ENCODE measurements at places on chromosomes 11 and 22.

DNA sequence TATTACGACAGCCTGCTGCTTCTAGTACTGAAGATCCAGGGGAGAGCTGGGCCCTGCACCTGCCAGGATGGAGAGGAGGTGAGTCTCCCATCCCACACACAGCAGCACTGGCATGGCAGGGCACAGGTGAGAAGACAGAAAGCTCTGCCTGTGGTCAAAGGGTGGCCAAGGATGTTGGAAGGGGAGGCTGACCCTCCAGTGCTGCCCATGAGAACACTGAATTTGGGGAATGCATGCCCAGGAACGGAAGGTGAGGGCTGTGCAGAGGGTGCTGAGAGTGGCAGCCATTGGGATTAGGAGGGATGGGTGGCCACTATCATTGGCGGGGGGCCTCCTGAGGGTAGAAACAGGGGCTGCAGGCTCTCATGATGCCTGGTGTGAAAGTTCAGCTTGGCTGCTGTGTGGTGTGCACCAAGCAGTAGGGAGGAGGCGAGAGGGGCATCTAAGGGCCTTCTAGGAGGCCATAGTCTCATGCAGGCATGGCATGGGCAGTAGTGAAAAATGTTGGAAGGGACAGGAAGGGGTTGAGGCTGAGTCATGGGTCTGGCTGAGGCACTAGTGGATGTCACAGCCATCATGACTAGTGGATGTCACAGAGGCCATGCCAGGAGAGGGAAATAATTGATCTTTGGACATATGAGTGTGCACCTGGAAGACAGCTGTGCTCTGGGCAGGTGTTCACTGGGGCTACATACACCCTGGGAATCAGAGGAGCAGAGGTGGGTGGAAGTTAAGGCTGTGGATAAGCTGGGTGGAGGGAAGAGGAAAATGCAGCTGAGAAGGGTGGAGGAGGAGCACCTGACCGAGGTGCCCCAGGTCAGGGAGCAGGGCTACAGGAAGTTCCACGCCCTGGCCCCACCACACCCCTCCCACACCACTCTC lies 2.5 kb upstream of the LRRC74B start:
- DNase-seq = no peak

- peak; percentile 2 for DNase-seq
These were observed 1.1 kb upstream of the DDX6 start for GRCh38 chr11:118791961-118792569.

- no peak for DNase-seq
These were observed 2.1 kb upstream of the LZTR1 start for GRCh38 chr22:20979940-20980453.

DNA sequence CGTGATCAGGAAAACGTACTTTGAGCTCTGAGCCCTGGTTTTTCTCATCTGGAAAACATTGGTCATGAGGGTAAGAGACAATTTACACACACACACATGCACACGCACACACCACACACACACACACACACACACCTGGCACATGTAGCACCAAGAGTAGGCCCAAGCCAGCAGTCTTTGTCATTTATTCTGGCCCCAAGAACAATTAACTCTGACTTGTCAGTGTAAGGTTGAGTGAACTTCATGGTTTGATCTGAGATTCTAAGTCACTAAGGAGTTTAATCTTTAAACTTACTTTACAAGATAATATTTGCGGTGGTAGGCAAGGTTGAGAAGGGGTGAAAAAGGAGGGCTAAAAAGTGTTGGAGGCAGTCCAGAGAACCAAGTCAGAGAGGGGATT lies 44.1 kb downstream of the MMP20 start:
- DNase-seq = no peak

- DNase-seq = no peak
These were observed 418 bp downstream of the ACO2 start for GRCh38 chr22:41469218-41469851.

GRCh38 chr11:12120031-12121008 lies 9.9 kb downstream of the MICAL2 start:
- no peak for DNase-seq

DNA sequence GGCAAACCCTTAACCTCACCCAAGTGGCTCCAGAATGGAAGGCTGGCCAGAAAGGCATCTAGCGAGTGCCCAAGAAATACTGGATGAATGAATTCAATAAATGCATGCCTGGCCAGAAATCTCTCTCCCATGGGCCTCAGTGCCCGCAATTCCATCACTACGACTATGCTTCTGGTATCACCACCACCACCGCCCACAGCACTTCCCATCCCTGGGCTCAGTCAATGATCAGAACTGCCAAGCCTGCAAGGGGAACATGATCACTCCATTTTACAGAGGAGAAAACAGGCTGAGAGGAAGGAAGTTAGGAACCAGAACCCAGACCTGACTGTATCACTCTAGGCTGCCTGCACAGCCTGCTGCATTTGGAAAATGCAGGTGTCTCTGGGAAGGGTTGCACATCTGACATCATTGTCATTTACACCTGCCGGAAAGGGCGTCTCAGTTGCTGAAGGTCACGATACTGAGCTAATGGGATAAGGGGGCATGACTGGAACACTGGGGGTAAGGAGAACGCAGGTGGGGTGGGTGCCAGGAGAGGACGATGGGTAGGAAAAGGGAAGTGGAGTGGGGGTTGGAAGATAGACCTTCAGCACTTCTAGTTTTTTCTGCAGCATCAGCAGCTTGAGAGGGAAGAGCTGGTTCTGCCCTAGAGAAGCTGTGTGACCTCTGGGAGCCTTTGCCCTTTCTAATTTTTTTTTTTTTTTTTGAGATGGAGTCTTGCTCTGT lies 3.2 kb downstream of the GPR152 start:
- DNase-seq = no peak

DNA sequence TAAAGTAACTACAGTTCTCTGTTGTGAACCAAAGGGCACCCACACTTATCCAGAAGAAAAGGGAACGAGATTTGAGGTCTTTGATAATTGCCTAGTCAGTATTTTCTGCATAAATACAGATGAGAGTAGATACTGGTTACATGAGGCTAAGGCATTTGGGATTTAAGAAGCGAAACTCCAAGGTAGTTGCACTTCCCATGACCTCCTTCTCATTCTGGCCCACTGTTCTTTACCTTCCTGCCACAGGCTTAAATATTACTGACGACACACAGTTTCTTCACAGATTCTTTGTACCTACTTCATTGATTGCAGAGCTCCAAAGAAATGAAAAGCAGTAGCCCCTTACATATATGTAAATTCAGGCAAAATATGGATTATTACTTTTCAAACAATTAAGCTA lies 915.3 kb downstream of the LRRC4C start:
- no peak for DNase-seq

GRCh38 chr11:1077417-1078119 lies 2.9 kb downstream of the MUC2 start:
- DNase-seq = no peak

GRCh38 chr11:83511646-83512045 lies 225.5 kb upstream of the CCDC90B start:
- DNase-seq = no peak

DNA sequence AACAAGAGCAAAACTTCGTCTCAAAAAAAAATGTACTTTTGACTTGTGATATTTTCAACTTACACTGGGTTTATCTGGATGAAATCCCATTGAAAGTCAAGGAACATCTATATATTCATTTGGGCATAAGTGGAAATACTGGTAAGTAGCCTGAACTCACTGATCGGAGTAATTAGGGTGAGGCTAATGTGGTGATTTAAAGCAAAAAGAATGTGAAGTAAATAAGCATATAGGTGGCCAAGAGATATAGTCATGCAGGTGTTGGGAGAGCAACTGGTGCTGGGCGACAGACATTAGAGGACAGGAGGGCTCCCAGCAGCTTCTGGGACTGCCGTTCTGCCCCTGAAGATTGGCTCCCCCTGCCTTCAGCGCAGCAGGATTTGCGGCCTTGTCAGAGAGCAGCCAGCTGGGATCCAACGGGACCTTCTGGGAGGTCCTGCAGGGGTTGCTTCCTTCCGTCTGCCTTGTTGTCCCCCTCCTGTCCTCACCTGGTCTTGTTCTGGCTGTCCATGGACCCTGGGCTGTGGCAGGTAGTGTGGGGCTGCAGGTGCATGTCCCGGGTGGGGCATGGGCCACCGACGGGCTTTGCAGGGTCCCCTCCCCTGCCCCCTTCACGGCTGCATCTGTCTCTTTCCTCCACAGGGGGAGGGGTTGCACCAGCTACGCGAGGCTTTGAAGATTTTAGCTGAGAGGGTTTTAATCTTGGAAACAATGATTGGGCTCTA lies 14.1 kb downstream of the RHBDD3 start:
- DNase-seq = no peak

DNA sequence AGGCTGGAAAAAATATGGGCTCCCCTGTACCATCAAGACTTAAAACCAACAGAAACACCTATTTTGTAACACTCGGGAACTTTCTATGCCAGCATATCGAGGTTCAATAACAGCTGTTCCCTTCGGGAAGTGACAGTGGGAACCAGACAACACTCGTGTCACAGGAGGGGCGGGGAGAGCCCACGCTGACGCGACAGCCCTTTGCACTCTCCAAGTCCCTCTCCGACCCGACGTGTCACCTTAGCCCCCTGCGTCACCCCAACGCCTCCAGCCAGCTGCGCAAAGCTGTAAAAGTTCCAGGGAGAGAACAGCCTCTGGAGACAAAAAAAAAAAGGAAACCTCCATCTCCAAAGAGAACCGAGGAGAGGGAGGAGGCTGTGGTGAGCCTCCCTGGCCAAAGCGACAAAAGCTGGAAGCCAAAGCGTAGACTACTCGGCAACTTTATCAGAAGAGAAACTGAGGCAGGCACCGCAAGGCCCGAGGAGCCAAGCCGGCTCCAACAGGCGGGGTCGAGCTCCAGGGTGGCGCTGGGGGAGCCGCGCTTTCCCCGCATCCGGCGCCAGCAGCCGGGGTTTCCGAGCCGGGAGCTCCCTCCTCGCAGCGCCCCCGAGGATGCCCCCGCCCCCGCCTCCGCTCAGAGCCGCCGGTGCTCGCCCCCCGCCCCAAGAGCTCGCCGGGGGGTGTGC lies 751 bp downstream of the ARFGAP3 start:
- DNase-seq = no peak

DNA sequence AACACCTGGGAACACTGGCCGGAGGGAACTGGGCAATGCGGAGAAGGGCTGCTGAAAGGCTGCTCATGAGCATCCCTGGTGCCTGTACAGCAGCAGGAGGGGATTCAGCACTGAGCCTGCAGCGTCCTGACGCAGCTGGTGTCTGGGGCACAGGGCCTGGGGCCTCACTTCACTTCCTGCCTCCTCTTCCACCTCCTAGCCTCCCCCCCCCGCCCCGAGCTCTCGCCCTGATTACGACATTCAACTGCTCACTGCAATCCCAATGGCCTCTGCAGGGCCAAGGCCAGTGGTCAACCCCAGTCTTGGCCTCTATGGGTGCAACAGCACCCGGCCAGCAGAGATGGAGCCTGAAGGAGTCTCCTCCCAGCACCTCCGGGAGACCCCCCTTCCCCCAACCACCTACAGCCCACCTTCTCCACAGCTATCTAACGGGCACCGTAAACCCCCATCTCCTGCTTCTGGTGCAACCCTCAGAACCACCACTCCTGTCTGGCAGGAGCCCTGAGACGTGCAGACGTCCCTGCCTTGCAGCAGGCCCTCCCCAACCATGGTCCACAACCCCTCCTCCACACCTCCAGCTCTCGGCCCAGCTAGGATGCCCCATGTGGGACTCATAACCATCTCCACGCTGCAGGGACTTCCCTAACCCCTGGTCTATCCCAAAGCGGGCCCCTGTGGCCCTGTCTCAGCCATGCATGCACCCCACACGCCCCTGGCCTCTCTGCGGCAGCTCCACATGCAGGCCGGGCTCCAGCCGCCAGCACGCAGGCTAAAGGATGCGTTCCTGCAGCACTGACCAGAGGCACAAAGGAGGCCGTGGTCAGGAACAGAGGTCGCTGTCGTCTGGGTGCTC lies 38.2 kb downstream of the BRD1 start:
- DNase-seq = no peak

- DNase-seq = no peak
These were observed 378.1 kb downstream of the CADM1 start for GRCh38 chr11:115126092-115126491.

GRCh38 chr22:39995393-39996252 lies 869 bp downstream of the FAM83F start:
- no peak for DNase-seq

GRCh38 chr22:20205464-20205963 lies 54.7 kb upstream of the CCDC188 start:
- DNase-seq = no peak

DNA sequence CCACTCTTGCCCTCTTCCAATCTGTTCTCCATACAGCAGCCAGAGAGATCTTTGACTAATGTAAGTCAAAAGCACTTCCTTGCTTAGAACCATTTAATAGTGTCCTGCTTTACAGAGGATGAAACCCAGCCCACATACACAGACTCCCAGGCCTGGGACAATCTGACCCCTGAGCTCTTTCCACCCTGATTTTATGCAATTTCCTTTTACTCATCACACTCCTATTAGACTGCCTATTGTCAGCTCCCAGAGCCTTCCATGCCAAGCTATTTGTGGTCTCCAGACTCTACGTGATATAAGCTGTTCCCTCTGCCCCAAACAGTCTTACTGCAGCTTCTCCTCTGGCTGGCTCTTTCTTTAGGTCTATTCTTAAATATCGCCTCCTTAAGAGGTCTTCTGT lies 28.1 kb downstream of the ME3 start:
- peak; percentile 75 for DNase-seq

DNA sequence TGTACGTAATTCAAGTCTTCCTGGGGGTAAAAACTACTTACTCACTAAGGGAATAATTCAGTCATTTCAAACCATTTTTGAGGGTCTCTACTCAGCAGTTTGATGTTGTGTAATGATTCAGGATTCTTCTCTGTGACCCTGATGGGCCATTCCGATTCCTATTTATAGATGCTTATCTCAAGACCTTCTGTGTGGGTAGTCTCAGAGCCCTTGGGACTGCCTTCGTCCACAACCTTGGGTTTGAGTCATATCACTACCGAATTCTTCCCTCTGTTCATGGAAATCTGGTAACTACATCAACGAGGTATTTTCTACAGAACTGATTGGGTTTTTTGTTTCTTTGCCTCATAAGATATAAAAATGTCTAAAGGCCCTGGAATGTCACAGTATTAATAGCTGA lies 14.3 kb upstream of the CBX6 start:
- DNase-seq = peak; percentile 48

DNA sequence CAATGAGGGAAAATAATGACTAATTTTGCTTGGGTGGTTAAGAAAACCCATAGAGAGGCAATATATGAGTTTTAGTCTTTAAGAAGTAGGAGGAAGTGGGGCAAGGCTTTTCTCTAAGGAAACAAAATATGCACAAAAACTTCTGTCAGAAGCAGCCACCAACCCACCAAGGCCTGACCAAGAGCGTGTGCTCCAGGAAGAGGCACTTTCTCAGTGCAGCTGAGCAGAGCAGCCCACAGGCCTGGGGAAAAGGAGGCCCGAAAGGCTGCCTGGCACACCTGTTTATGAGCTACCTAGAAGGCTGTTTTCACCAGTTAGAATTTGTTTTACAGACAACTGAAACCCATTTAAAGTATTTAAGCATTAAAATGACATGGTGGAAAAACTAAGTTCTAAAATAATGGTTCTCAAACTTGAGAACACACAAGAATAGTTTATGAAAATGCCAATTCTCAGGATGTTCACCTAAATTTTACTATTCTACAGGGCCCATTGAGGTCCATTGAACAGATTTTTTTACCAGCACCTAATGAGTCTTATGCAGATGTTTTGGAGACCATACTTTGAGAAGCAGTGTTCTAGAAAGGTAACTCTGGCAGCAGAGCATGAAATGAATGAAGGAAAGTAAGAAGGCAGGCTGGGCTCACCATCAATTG lies 160.5 kb upstream of the DDI1 start:
- DNase-seq = no peak
